ENCODE measurements at places on chromosomes 6 and 20.

GRCh38 chr6:143896126-143896860 is 32.0 kb downstream of the ZC2HC1B start:
- no peak for DNase-seq

DNA sequence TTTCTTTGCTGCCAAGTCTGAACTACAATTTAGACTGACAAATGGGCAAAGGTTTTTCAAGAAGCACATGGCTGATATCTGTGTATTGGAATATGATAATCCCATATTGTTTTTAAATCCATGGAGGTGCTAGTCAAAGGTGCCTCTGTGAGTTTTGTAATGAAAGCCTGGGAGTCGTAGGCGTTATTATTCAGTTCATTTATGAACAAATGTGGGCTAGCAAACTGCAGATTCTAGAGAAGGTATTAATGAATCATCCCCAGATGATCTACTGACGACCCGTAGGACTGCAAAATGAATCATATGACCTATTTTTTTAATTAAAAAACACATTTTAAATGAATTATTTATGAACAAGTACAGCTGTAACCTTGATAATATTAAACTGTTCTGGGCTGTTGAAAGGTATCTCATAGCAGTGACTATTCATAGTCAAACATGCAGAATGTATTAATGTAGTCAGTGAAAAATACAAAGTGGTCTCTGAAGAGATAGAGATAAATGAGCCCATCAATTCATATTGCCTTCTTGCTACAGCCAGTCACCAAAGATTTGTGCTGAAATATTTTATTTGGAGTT is 1317.8 kb upstream of the MAP3K7 start:
- no peak for DNase-seq

DNA sequence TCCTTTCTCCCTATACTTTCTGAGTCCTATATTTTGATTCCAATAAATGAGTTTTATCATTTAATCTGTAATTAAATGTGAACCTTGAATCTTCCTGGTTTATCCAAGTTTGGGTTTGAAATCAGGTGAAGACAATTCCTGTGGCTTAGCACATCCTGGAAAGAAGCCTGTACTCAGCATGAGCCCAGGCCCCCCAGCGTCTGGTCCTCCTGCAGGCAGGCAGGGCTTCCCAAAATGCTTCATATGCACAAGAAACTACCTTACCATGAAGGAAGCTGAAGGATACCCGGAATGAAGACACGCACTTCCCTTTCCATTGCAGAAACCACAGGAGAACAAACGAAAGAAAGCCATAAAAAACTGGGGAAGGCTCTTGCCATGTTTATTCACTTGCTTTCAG is 157.4 kb upstream of the PDE10A start:
- DNase-seq, result no peak

GRCh38 chr6:52834481-52834880 is 6.1 kb downstream of the GSTA5 start:
- DNase-seq, result no peak

DNA sequence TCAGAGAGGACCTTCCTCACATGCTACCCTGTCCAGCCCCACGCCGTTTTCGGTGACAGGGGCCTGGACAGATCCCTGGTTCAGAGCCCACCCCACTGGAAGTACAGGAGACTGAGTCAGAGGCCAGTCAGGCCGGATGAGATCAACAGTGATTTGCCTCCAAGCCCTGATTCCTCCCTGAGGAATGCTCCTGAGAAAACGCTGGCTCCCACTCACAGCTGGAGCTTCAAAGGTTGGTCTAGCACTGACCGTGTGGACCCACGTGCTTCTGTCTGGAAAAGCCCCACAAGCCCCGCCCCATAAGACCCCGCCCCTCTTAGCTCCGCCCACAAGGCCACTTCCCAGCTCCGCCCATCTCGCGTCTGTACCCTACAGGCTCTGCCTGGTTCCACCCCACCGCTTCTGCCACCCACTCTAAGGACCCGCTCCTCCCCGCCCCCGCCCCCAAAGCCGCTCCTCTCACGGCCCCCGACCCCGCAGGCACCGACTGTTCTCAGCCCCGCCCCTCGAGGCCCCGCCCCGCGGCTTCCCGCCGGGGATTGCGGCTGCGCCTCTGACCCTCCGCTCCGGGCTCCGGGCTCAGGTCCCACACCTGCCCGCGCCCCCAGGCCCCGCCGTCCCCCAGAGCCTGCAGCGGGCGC is 64.9 kb upstream of the BHLHE23 start:
- no peak for DNase-seq

Measured in activated naive CD4-positive, alpha-beta T cell (primary cell).